ENCODE measurements at places on chromosomes 13 and 19.

DNA sequence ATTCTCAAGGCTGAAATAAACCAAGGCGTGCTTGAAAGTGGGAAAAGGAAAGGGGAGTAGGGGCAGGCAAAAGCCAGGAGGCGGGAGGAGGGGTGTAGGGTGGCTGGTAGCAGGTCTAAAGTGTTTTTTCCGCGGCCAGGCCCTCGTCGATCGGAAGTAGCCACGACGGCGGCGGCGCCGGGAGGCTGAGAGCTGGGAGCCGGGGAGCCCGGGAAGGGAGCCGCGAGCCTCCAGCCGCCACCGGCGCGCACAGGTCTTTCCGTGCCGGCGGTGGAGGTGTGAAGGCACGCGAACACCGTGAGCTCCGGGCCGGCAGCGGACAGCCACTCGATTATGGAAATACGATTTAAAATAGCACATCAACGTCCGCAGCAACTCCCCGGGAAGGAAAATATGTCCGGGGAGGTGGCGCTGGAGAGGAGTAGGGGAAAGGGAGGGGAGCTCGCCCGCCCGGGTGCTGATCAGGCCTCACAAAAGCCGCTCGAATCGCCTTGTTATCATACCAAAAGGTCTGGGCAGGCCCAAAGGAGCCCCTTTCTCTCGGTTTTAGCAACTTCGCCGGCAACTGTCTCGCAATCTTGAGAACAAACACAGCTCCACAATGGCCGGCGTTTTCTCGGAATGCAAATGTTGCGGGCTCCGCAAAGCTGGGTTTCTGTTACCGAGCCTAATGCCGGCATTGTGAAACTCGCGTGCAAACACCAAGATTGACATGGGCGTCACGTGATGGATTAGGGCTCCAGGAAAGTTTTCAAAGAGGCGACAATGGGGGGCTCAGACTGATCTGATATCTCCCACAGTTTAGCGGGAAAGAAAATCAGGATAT, 2.9 kb upstream of the PCDH8 start:
- H3K4me1 ChIP-seq, result peaks cover 17% of the 10 kb centered on the region
- DNase-seq, result peak; percentile 22
- H3K4me3 ChIP-seq, result peak overlapping the region; percentile 41
- H3K27me3 ChIP-seq, result peaks cover 47% of the 10 kb centered on the region
- no peak overlapping the region for H3K27ac ChIP-seq

GRCh38 chr19:10543420-10544241, at the start of gene ATG4D:
Gene ATG4D, plus strand, starts transcription at chr19:10543904. Its CDS starts 187 bp downstream, at chr19:10544091.
- H3K27me3 ChIP-seq, result no peaks in the 10 kb centered on the region
- peak within 1 kb of the TSS; percentile 76 for H3K4me3 ChIP-seq
- DNase-seq, result peak; percentile 66
- peaks cover 24% of the 10 kb centered on the region for H3K4me1 ChIP-seq
- H3K27ac ChIP-seq, result peak within 1 kb of the TSS; percentile 28
- peaks cover 19% of the 10 kb centered on the region for H3K36me3 ChIP-seq

DNA sequence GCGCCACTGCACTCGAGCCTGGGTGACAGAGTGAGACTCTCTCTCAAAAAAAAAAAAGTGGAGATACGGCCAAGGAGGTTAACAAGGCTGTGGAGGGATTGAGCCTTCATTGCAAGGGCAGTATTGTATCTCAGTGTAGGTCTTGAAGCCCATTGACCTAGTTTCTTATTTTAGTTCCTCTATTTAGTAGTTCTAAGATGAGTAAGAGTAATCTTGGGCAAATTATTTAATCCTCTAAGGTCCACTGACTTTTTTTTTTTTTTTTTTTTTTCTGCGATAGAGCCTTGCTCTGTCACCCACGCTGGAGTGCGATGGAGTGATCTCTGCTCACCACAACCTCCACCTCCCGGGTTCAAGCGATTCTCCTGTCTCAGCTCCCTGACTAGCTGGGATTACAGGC, 14.3 kb upstream of the ILF3 start:
- no peaks in the 10 kb centered on the region for H3K27me3 ChIP-seq
- H3K36me3 ChIP-seq, result peaks cover 42% of the 10 kb centered on the region
- H3K4me1 ChIP-seq, result peaks cover 28% of the 10 kb centered on the region
- H3K4me3 ChIP-seq, result peak overlapping the region; percentile 27
- peak overlapping the region; percentile 58 for H3K27ac ChIP-seq

GRCh38 chr19:47503130-47503825, 11.6 kb downstream of the NAPA start:
- no peak for DNase-seq
- no peaks in the 10 kb centered on the region for H3K4me1 ChIP-seq
- no peak overlapping the region for H3K27ac ChIP-seq

DNA sequence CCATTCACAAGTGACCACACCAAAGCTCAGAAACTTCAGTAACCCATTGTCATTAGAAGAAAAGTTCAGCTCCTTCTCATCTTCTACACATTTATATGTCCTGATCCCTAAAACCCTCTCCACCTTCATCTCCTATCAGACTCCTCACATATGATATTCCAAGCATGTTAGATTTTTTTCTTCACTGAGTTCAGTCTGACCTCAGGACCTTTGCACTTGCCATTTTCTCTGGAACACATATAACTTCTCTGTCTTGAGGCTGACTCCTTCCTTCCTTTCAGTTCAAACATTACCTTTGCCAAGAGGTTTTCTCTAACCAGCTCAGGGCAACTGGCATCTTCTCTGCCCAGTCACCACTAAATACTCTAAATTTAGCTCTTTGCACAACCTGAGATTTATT, 54.1 kb downstream of the C13orf42 start:
- no peak overlapping the region for H3K4me3 ChIP-seq
- no peaks in the 10 kb centered on the region for H3K27me3 ChIP-seq
- no peaks in the 10 kb centered on the region for H3K36me3 ChIP-seq
- DNase-seq, result no peak
- no peak overlapping the region for H3K27ac ChIP-seq

DNA sequence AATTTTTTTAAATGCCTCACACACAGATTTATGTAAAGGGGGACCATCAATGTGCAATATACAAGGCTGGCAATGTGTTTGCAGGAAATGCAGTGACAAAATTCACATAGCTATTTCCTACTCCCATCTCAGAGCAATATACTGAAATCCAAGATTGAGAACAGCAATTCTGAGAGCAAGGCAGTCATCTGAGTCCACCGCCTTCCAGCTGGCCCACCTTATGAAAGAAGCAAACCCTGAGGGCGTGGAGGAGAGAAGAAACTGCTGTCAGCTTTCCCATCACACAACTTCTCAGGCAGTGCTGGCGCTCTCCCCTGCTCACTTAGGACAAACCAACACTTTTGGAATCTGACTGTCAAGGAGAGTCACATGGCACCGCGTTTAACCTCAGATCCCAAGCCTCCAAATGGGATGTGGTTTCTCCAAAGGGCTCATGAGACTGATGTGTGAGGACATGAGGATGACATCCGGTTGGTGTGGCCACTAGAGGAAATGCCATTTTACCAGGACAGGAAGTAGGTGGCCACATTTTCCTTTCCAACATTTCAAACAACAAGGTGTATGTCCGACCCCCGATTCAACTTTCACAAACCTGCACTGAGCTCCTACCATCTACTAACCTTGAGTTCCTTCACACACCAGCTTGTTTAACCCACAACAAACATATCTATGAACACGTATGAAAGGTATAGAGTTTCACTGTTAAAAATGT, 3.7 kb upstream of the DOCK9 start:
- no peak overlapping the region for H3K4me3 ChIP-seq
- H3K36me3 ChIP-seq, result no peaks in the 10 kb centered on the region
- peaks cover 35% of the 10 kb centered on the region for H3K27me3 ChIP-seq

DNA sequence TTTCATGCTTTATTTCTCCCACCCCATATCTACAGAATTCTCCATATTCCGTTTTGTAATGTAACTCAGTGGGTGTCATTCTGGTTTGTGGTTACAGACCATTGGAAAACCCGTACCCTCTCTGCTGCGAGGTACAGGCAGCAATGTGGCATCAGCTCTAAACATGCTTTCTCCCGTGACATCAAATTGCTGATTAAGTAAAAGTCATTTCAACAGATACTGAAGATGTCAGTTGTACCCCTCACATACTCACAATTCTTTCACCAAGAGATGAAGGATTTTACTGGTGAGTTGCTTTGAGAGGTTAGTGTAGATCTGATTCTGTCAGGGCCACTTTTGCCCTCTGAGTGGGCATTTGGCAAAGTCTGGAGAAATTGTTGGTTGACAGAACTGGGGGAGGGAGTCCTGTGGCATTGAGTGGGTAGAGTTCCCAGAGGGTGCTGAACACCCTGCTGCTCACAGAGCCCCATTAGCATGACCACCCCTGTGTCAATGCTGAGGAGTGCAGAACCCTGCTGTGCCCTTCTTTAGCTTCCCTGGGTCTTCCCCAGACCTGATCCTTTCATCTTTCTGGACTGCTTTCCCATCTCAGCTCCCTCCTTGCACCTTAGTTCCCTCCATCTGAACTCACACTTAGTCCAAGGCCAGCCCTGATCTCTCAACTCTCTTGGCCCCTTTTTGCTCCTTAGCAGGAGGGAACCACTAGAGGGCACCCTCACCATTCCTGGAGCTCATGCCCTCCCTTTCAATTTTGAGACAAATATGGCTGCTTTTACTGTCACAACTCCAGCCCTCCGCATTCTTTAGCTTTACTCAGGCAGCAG, 39.9 kb upstream of the CEACAM8 start:
- H3K36me3 ChIP-seq, result no peaks in the 10 kb centered on the region
- peak; percentile 2 for DNase-seq
- no peaks in the 10 kb centered on the region for H3K27me3 ChIP-seq
- H3K4me3 ChIP-seq, result no peak overlapping the region

- H3K27me3 ChIP-seq, result no peaks in the 10 kb centered on the region
- no peak overlapping the region for H3K4me3 ChIP-seq
- no peaks in the 10 kb centered on the region for H3K36me3 ChIP-seq
- H3K4me1 ChIP-seq, result no peaks in the 10 kb centered on the region
- no peak for DNase-seq
Measured at GRCh38 chr13:36885901-36886300, 34.1 kb downstream of the SMAD9 start.

- no peak for DNase-seq
- peaks cover 31% of the 10 kb centered on the region for H3K36me3 ChIP-seq
- H3K4me1 ChIP-seq, result peaks cover 35% of the 10 kb centered on the region
- H3K27me3 ChIP-seq, result no peaks in the 10 kb centered on the region
Measured at GRCh38 chr19:58570770-58571574, 2.2 kb downstream of the MZF1 start.

- H3K27ac ChIP-seq, result peak overlapping the region; percentile 91
- H3K27me3 ChIP-seq, result no peaks in the 10 kb centered on the region
- H3K4me3 ChIP-seq, result no peak overlapping the region
- H3K36me3 ChIP-seq, result no peaks in the 10 kb centered on the region
- H3K4me1 ChIP-seq, result peaks cover 48% of the 10 kb centered on the region
- peak; percentile 80 for DNase-seq
Measured at GRCh38 chr13:42876270-42876714, 94.9 kb downstream of the FAM216B start.

GRCh38 chr13:27482983-27483382, 32.6 kb upstream of the MTIF3 start:
- peak overlapping the region; percentile 30 for H3K4me3 ChIP-seq
- no peaks in the 10 kb centered on the region for H3K27me3 ChIP-seq
- DNase-seq, result peak; percentile 93
- H3K27ac ChIP-seq, result peak overlapping the region; percentile 90
- H3K36me3 ChIP-seq, result no peaks in the 10 kb centered on the region

GRCh38 chr13:43564952-43565351, 221.8 kb downstream of the ENOX1 start:
- H3K27me3 ChIP-seq, result no peaks in the 10 kb centered on the region
- no peaks in the 10 kb centered on the region for H3K36me3 ChIP-seq
- no peak overlapping the region for H3K4me3 ChIP-seq

DNA sequence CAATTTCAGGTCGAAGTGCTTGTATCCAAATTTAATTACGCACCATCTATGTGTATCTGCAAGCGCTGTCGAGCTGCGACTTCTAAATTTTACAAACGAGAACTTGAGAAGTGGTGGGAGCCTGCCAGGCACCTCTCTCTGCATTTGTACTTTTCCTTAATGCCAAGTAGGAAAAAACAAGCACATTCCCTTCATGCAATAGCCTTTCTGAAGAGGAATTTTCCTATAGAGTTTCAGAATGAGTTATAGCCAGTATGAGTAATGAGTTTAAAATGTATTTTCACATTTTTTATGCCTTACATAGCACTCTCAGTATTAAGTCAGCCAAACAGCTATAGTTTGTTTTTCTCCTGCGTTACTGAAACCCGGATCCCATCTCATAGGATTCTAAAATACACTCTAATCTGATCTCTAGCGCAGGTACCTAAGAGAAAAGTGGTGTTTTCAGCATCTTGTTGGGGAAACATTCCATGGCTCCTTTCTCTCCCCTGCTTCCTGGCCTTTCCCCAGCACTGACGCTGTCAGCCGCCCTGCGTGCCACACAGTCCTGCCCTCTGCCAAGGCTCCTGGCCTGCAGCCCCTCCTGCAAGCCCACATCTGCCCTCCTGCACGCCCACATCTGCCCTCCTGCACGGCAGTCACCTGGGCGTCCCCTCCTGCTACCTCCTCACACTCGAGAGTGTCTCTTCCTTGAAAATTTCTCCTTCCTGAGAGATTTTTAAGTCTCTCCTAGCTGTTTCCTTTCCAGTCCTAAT, 526.9 kb downstream of the MYO16 start:
- no peaks in the 10 kb centered on the region for H3K4me1 ChIP-seq
- H3K4me3 ChIP-seq, result no peak overlapping the region
- H3K27me3 ChIP-seq, result no peaks in the 10 kb centered on the region
- no peak for DNase-seq
- no peak overlapping the region for H3K27ac ChIP-seq
- H3K36me3 ChIP-seq, result no peaks in the 10 kb centered on the region

DNA sequence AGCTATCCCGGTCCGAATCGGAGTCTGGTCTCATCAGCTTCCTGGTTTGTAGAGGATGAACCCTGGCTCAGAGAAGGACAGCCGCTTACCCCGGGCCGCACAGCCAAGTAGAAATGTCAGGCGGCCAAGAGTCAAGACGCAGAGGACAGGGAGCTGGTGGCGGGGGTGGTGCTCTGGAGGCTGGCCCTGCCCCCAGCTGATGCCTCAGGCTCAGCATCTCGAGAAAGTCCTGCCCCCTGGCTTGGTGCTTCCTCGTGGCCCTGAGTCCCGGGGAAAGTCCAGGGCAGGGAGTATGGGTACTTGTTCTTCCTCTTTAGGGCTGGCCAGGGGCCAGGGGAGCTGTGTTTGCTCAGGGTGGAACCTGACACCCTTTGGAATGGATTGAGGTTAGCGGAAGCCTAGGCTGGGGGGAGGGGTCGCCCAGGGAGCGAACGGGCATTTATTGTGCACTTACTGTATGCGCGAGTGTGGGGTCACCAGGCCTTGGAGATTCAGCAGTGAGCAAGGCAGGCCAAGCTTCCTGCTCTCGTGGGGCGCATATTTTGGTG, 2.2 kb downstream of the TJP3 start:
- no peaks in the 10 kb centered on the region for H3K36me3 ChIP-seq
- peaks cover 17% of the 10 kb centered on the region for H3K4me1 ChIP-seq
- H3K4me3 ChIP-seq, result no peak overlapping the region
- H3K27me3 ChIP-seq, result no peaks in the 10 kb centered on the region
- no peak overlapping the region for H3K27ac ChIP-seq
- peak; percentile 80 for DNase-seq

Measured in CD14-positive monocyte (primary cell).